Stimulated activated CD4-positive, alpha-beta T cell treated with anti-CD3 and anti-CD28 coated beads, Interleukin-12 subunit alpha, Interleukin-12 subunit beta, amount 100 ng/mL, for 48 hours (primary cell): ENCODE measurements at places on chromosomes 16 and 17.

GRCh38 chr16:27770271-27771196, 220.6 kb downstream of the KATNIP start:
- no peak for DNase-seq

GRCh38 chr17:59154292-59154720, 680 bp downstream of the SKA2 start:
- peak; percentile 21 for DNase-seq

DNA sequence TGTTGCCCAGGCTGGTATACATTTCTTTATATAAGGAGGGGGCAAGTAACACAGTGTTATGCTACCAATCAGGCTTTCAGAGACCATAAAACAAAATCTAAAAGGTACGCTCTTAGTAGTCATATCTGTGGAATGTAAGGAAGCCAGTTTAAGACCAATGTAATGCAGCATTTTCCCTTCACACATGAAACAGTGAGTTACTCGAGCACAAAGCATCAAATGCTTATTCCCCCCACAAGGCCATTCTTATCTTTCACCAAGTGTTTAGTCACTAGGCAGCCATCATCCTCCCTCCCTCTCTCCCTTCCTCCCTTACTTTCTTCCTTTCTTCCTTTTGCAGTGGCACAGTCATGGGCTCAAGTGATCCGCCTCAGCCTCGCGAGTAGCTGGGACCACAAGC, 12.8 kb downstream of the HMOX2 start:
- DNase-seq = no peak

GRCh38 chr17:37710344-37710886, 34.4 kb downstream of the HNF1B start:
- no peak for DNase-seq
